ENCODE measurements at places on chromosomes 7 and 10. TPM values are rescaled to one million over a fixed set of nuclear protein-coding genes. Genes with fewer than 3 reads are reported as not detected.

DNA sequence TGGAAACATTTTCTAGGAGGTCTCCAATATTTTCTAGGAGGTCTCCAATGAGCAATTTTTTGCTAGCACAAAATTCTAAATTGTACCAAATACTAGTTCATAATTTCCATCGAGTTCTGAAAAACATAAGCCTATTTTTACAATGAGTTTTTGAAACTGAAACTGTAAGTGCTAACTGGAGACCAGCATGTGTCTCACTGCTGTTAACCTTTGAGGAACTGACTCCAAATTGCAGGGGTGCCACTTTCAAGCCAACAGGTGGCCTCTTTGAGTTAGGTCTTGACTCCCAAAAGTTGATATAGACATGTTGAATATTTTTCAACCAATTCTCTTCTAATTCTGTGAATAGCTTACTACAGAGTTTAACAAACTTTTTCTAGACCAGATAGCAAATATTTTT is 58.8 kb downstream of the CAV1 start:
- H3K27me3 ChIP-seq = no peaks in the 10 kb centered on the region
- peaks cover 10% of the 10 kb centered on the region for H3K4me1 ChIP-seq
- no peak for DNase-seq
- H3K27ac ChIP-seq = peak overlapping the region; percentile 14
- no peak overlapping the region for H3K4me3 ChIP-seq

- H3K27ac ChIP-seq = no peak overlapping the region
- no peak for DNase-seq
- H3K27me3 ChIP-seq = no peaks in the 10 kb centered on the region
Observed at GRCh38 chr10:80589726-80590373, 52.1 kb downstream of the SH2D4B start.

GRCh38 chr10:61987537-61987936 is 86.0 kb downstream of the ARID5B start:
- DNase-seq = no peak
- no peaks in the 10 kb centered on the region for H3K36me3 ChIP-seq
- H3K4me3 ChIP-seq = no peak overlapping the region
- H3K4me1 ChIP-seq = peaks cover 24% of the 10 kb centered on the region
- H3K27me3 ChIP-seq = no peaks in the 10 kb centered on the region

DNA sequence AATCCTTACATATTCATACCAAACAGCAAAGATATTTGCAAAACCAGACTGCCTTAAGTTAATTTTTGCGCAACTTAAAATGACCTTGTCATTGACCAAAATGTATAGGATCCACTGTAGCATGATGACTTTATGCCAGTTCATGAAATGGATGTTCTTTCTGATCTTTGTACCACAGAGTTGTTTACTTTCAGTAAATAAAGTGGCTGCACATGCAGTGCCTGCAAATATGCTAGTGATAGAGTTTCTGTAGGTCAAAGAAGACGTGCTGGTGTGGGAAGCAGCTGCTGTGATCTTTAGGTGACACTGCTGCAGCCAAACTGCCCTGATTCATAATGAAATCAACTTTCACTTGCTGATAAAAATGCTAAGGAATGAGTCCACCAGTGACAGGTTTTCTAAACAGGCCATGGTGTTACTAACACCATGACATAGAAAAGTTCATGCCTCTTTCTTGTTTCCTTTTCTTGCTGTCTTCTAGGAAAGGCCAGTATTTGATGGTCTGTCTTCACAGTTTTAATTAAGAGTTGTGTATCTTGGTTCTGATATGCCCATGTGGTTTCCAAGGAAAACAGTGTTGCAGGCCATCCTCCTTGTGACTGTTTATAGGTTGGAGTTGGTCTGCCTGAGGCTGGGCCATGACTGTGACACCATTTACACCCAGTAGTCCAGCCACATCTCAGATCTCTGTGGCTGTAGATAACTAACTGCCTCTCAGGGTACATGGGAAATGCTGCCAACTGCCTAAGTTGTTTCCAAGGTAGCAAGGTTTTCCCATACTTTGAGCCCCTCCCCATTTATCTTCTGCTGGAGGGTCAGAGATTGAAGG is 62.5 kb downstream of the INSYN2A start:
- H3K36me3 ChIP-seq = peaks cover 22% of the 10 kb centered on the region
- H3K4me1 ChIP-seq = no peaks in the 10 kb centered on the region
- no peak overlapping the region for H3K27ac ChIP-seq
- DNase-seq = no peak
- H3K27me3 ChIP-seq = no peaks in the 10 kb centered on the region

GRCh38 chr7:157309988-157310668 is 26.7 kb upstream of the DNAJB6 start:
- DNase-seq = no peak
- no peak overlapping the region for H3K27ac ChIP-seq

- no peak overlapping the region for H3K4me3 ChIP-seq
- no peaks in the 10 kb centered on the region for H3K36me3 ChIP-seq
- no peaks in the 10 kb centered on the region for H3K27me3 ChIP-seq
- DNase-seq = no peak
Observed at GRCh38 chr10:17731331-17732020, 20.5 kb upstream of the TMEM236 start.

OR2A7 gene
- total RNA-seq = 12.1 TPM

CALD1 gene
- 140 TPM for total RNA-seq

GRCh38 chr10:48976196-48976595 is 36.6 kb upstream of the LRRC18 start:
- no peak overlapping the region for H3K27ac ChIP-seq
- no peaks in the 10 kb centered on the region for H3K27me3 ChIP-seq
- peaks cover 4% of the 10 kb centered on the region for H3K36me3 ChIP-seq
- H3K4me3 ChIP-seq = no peak overlapping the region
- peaks cover 5% of the 10 kb centered on the region for H3K4me1 ChIP-seq
- DNase-seq = no peak

SORCS1 gene
- 0.15 TPM for total RNA-seq

DNA sequence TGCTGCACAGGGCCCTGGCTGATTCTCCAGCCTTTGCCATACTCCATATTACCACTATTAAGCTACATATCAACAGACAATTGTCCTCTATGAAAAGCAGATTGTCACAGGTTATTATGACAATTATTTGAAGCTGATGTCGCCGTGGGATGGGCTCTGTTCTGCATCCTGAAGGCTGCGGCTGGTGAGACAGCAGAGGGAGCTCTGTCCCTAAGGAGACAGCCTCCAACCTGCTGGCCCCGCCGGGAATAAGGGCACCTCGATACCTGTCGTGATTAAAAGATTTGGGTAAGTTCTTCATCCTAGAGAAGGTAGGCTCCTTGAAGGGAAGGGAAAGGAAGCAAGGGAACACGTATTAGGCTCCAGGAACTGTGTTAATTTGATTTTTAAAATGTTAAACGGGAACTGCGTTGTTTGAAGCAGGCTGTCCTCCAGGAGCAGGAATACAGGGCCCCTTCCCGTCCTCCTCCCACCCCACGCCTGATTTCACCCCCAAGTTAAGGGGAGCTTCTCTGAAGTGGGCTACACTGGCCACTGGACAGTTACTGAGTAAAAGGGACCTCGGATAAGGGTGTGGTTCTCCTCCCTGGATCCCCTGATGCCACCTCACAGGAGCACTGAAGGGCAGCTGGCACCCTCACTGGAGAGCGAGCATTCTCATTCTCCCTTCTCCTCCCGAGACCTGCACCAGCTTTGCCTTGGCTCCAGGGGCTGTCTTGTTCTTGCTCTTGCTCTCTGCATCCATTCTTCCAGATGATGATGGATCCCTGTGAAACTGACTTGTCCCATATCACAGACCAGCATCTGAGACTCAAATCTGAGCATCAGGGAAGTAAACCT is 11.8 kb upstream of the TIAL1 start:
- no peaks in the 10 kb centered on the region for H3K27me3 ChIP-seq
- no peaks in the 10 kb centered on the region for H3K36me3 ChIP-seq
- H3K27ac ChIP-seq = no peak overlapping the region
- peaks cover 4% of the 10 kb centered on the region for H3K4me1 ChIP-seq
- H3K4me3 ChIP-seq = no peak overlapping the region

DNA sequence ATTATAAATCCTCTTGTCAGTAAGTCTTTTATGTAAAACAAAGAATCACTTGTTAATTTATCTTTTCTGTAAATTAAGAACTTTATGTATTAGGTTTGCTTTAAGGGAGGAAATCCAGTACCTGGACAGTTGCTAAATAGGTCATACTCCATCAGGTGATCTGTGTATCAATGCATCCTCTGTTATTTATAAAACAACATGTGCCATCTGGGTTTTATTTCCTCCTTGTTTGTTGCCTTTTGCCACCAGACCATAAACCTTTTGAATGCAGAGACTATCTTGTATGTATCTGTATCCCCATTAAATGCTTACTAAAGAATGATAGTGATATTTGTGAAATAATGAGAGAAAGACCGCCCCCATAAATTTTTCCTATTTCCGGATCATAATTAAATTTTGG is 70.0 kb downstream of the SLC35B4 start:
- H3K36me3 ChIP-seq = no peaks in the 10 kb centered on the region
- no peak overlapping the region for H3K4me3 ChIP-seq
- H3K4me1 ChIP-seq = no peaks in the 10 kb centered on the region
- H3K27me3 ChIP-seq = no peaks in the 10 kb centered on the region
- H3K27ac ChIP-seq = no peak overlapping the region
- no peak for DNase-seq

LMOD2 gene
- total RNA-seq = not detected

DNA sequence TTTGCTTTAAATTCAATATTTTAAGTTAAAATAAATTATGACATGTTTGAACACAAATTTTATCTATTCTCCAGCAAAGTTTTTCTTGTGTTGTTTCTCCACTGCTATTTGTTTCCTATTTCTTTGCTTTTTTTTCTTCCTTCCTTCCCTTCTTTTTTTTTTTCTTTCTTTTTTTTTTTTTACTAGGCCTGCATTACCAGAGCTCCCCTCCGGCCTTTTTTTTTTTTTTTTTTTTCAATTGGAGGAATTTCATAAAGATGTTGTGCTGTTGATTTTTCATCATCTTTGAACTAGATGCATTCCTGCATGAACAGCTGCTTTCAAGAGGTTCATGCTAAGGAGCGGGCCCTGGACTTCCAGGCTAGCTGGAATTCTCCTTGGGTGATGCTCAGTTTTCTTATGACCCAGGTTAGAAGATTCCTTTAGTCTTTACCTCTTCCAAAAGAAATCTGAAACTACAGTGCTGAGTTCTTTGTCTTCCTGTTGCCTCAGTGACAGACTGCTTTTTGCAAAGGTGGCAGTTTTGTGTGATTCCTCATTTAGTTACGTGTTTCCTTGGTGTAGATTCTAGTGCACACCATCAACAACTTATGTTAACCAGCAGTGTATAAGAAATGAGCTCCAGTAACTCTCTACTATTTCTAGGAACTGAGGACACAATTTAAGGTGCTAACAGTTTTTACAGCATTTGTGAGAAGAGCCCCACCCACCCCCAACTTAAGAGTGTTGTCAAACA is 4.8 kb upstream of the CAMK1D start:
- no peak overlapping the region for H3K4me3 ChIP-seq
- H3K4me1 ChIP-seq = peaks cover 8% of the 10 kb centered on the region
- H3K27ac ChIP-seq = no peak overlapping the region
- no peaks in the 10 kb centered on the region for H3K36me3 ChIP-seq
- no peaks in the 10 kb centered on the region for H3K27me3 ChIP-seq

ANKRD2 gene
- 0.35 TPM for total RNA-seq

ATP6V0E2 gene
- total RNA-seq = 17.9 TPM

- DNase-seq = no peak
- no peaks in the 10 kb centered on the region for H3K36me3 ChIP-seq
- H3K27ac ChIP-seq = no peak overlapping the region
- no peak overlapping the region for H3K4me3 ChIP-seq
- no peaks in the 10 kb centered on the region for H3K27me3 ChIP-seq
Observed at GRCh38 chr7:92699560-92699959, 109.4 kb upstream of the FAM133B start.

DNA sequence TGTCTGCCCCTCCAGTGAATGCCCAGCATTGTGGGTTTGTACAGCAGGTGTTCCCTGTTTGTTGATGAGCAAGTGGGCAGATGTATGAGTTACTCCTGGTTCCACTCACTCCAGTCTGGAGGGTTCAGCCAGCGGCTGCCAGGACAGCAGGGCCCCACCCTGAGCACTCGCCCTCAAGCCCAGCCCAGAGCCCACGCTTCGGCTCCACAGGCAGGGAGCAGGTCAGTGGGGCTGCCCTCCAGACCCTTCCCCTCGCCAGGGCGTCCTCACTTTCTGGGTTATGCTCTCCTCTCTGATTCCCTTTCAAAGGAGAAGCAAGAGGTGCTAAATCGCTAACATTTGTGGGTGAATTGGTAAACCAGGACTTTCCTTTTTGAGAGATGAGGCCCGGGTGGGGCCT is 4.8 kb upstream of the VIPR2 start:
- peaks cover 2% of the 10 kb centered on the region for H3K4me1 ChIP-seq
- H3K36me3 ChIP-seq = no peaks in the 10 kb centered on the region
- DNase-seq = no peak
- no peak overlapping the region for H3K4me3 ChIP-seq
- H3K27ac ChIP-seq = no peak overlapping the region

DNA sequence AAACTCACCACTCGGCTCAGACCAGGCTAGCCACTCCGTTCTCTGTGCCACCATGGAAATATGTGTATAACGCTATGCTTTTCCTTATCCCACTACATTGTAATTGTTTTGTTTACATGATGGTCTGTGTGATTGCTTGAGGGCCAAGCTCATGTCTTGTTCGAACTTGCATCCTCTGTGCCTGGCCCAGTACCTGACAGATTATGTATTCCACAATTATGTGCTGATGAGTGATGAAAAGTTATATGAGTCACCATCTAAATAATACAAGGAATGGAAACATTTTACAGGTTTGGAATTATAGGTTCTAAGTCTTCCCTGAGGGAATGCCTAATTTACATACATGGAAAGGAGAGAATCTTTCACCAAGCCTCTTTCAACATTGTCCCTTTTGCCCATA is 137.4 kb downstream of the C7orf25 start:
- DNase-seq = no peak
- no peak overlapping the region for H3K27ac ChIP-seq
- no peaks in the 10 kb centered on the region for H3K4me1 ChIP-seq
- no peak overlapping the region for H3K4me3 ChIP-seq
- no peaks in the 10 kb centered on the region for H3K36me3 ChIP-seq

- no peaks in the 10 kb centered on the region for H3K4me1 ChIP-seq
- no peak for DNase-seq
- H3K27ac ChIP-seq = no peak overlapping the region
Observed at GRCh38 chr10:51638737-51639136, 60.7 kb downstream of the CSTF2T start.

AGMO gene
- total RNA-seq = not detected

UBE3C gene
- total RNA-seq = 55.7 TPM

SPACDR gene
- total RNA-seq = 1.7 TPM

SLC26A5 gene
- 1.8 TPM for total RNA-seq

DNA sequence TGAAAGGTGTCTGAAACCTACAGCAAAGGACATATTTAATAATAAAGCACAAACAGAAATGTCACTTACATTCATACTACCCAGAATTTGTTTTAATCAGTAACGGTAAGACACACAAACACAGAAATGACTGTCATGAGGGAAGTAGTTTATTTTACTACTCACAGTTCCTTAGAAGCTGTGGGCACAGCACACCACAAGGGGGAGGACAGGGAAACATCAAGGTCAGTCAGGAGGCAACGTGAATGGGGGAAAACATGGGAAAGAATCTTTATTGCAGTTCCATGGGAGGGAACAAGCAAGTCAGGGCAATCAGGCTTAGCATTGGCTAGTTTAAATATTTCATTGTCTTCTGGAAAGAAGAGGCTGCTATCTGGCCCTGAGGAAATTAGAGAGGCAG is 123.8 kb upstream of the PDSS1 start:
- DNase-seq = no peak
- no peaks in the 10 kb centered on the region for H3K36me3 ChIP-seq
- H3K4me3 ChIP-seq = no peak overlapping the region
- H3K27ac ChIP-seq = no peak overlapping the region

SH3PXD2A gene
- 34.8 TPM for total RNA-seq

- peak; percentile 53 for DNase-seq
- H3K4me3 ChIP-seq = peak overlapping the region; percentile 29
- H3K27ac ChIP-seq = peak overlapping the region; percentile 56
- no peaks in the 10 kb centered on the region for H3K27me3 ChIP-seq
- peaks cover 29% of the 10 kb centered on the region for H3K4me1 ChIP-seq
- peaks cover 28% of the 10 kb centered on the region for H3K36me3 ChIP-seq
Observed at GRCh38 chr10:29535012-29535777, 99.6 kb downstream of the SVIL start.

Measured in lower lobe of right lung (tissue), 2 donors.